ENCODE measurements at places on chromosomes 3 and 15.

GRCh38 chr3:46607603-46608028, 4.7 kb upstream of the FAM240A start:
- DNase-seq = no peak

- no peak for DNase-seq
Observed at GRCh38 chr15:71629781-71630474, 180.4 kb upstream of the NR2E3 start.

DNA sequence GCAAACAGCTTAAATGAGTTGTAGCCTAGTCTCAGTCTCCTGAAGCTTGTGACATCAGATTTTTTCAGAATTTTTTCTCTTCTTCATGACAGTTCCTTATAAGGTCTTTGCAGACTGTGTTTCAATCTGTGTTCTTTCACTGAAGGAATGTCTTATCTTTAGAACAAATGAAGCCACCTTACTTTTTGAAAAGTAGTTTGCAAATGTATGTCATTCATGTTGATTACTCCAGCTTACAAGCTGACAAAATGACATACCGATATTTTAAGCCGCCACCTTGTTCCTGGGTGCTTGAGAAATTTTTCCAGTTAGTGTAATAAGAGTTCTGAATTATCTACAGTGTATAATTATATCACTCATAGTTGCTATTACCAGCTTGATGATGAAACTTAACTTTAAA, 57.0 kb downstream of the ASTE1 start:
- DNase-seq = no peak

- peak; percentile 64 for DNase-seq
Observed at GRCh38 chr15:81296673-81297072, 27.3 kb downstream of the STARD5 start.

DNA sequence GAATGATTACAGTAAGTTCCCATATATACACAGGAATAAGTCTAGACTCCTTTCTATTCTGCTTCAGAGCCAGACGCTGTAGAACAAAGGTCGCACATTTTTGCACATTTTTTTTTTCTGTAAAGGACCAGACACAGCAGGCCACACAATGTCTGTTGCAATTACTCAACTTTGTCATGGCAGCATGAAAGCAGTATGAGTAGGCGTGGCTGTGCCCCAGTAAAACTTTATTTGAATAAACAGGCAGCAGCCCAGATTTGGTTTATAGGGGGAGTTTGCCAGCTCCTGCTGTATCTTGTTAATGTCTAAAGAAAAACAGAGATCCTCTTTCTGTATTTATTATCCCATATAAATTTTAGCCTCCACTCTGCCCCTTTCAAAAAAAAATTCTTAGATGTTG, 708.3 kb downstream of the FHIT start:
- DNase-seq = no peak

DNA sequence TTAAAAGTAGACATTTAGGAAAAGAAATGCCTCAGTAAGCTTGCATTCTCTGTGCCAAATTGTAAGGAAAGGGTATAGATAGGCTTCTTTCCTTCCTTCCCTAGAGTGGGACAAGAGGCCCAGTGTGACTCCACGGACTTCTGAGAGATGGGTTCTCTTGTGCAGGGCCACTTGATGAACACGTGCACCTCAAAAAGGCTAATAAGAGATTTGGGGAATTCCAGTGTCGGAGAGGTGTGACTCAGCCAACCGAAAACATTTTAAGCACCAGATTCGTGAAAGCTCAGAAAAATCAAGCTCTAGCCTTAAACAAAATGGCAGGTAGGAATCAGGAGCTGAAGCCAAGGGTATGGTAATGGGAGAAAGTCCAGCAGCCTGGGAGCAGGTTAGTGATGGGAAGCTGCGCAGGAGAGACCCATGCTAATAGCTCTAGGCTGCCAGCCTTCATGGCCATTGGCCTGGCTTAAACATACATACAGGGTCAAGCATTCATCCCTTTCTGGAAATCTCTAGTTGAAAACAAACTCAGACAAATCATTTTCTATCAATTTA, 56.2 kb downstream of the SV2B start:
- no peak for DNase-seq

DNA sequence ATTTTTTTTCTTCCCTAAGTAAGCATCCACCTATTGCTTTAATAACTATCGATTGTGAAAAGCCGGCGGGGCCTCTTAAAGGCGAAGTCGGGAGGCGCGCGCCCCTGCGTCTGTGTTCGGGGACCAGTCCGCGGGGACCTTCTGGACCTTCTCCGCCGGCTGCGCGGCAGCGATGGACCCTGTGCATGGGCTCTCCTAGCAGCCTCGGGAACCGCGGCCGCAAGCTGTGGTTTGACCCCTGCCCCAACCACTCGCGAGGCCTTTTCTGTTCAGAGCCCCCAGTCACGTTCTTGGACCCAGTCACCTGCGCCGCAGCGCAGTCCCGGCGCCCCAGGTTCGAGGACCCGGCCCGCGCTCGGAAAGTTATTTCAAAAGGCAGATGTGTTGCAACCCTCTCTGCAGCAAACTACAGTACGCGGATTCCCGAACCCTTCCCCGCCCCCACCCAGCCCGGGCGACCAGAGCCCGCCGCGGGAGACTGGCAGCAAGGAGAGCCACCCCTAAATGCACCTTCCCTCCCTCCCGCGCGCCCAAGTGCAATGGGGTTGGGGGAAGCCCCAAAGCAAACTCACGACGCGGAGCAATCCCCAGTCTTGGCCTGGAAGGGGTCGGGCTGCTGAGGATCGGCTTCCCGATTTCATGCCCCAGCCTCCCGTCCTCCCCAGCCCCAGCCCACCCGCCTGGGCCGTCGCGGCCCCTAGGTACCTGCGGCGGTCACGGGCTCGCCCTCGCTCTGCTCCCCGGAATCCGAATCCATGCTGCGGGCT, 684 bp downstream of the TNFAIP8L3 start:
- peak; percentile 72 for DNase-seq

DNA sequence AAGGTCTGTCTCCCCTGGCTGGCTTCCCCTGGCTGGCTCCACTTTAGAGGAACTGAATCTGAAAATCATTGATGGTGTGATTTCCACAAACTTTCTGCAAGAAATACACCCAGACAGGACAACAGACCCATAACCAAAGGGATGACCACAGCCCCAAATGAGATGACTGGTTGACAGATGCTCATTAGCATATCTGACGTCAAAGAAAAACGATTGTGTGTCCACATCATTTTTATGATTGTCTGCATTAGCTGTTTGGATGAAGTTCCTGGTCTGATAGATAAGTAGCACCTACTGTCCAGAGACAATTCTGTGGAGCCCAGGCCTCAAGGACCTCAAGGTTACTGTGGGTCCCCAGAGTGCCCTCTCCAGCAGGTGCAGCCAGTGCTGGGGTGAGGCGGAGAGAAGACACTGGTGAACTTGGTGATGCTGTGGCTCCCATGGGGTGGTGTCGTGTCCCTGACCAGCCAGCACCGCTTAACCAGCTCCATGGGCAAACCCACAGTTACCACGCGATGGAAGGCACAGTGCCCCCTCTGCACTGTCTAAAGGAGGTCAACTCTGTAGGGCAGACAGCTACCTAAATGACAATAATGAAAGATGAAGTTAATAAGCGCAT, 127.4 kb downstream of the NSMCE3 start:
- no peak for DNase-seq

DNA sequence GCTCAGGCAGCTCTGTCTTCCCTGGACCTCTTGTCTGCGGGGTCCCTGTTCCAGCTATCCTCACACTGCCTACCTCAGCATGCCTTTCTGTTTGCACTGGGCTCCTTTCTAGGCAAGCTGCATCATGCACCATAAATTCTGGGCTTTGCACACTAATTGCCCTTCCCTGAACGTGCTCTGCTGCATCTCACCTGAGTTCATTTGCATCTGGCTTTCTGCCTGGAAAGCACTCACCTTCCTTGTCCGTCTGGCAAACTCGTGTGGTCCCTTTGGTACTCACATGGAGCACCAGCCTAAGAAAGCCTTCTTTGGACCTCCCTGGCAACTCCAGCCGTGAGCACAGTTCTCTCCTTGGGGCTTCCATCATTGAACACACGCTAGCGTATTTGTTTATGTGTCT, 365.6 kb downstream of the SV2B start:
- no peak for DNase-seq

GRCh38 chr15:26901041-26901440, 34.2 kb downstream of the GABRA5 start:
- no peak for DNase-seq

GRCh38 chr15:82058517-82059204, 12.8 kb upstream of the MEX3B start:
- DNase-seq = no peak

GRCh38 chr15:66796343-66796742, 94.3 kb downstream of the SMAD6 start:
- no peak for DNase-seq

DNA sequence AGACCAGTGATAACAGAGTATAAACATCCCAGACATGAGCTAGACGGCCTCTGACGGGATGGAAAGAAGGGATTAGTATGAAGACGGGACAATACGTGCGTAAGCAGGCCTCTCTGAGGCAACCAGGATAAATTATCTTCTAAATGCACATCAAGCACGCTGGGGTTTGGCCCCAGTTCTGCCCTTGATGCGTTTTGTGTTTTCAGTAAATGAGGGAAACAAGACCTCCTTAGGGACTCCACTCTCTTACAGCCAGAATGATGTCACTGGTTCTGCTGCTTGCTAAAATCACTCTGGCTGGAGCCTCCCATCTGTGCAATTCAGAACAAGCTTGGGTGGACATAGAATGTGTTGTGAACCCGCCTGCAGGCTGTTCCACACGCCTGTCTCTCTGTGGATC, 156.0 kb upstream of the MCTP2 start:
- no peak for DNase-seq

- DNase-seq = peak; percentile 45
Observed at GRCh38 chr3:170180079-170180907, 1.2 kb downstream of the PHC3 start.

GRCh38 chr15:76206325-76206976, 104.8 kb downstream of the ETFA start:
- peak; percentile 16 for DNase-seq

- DNase-seq = no peak
Observed at GRCh38 chr3:81484520-81484919, 276.9 kb downstream of the GBE1 start.

GRCh38 chr3:133187870-133188379, 149.7 kb downstream of the TMEM108 start:
- DNase-seq = no peak

DNA sequence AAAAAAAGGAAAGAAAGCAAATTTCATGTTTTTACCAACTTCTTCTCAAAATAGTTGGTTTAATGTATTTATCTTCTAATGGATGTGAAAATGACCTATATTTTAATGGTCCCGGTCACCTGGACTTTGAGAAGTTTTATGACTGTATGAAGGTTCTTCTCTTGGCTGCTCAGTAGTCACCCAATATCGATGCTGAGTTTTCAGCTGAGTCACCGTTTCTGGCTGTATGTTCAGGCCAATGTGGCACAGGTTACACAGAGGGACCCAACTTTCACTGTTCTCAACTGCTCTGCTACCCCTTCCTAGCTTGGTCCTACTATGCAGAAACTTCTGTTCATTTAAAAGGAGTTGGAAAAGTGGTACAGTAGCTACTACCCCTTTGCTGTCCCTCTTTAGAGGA, 25.8 kb downstream of the VGLL3 start:
- no peak for DNase-seq

DNA sequence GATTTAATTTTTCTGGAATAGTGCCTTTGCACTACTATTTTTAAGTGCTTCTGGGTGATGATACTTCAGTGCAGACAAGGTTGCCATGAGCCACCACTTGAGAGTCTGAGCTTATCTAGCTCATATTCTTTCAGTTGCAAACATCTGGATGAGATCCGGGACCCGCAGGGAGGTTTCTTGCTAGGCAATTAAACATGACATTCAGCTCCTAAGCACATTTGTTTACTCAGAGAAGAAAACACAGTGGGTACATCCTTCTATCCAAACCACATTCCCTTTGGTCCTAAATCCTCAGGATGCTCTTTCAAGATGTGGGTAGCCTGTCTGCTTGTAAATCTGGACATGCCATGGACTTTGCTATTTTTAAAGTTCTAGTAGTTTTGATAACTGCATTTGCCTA, 12.0 kb downstream of the PLSCR1 start:
- DNase-seq = no peak

- no peak for DNase-seq
Observed at GRCh38 chr3:78434801-78435200, 1333.0 kb downstream of the ROBO1 start.

DNA sequence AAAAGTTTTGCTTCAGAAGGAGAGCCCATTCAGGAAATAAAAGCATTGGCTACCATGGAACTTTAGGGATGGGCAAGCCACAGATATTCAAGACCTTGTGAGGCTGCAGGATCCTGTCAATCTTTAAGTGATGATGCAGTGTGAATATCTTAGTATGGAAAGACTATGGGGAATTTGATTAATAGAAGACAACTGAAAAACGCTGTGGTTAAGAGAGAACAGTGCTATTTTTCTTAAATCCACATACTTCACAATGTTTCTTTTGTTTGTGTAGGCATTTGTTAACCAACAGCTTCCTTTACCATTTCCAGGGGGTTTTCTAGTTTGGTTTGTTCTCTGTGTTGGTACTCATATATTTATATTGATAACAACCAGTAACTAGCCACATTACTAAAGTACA, 90.3 kb downstream of the TMEM212 start:
- no peak for DNase-seq

- DNase-seq = no peak
Observed at GRCh38 chr3:108822123-108822897, at the start of gene TRAT1. Gene TRAT1 (plus strand): TSS chr3:108822786. CDS start chr3:108822928, 142 bp downstream.

GRCh38 chr15:42392309-42393024, 33.2 kb downstream of the CAPN3 start:
- no peak for DNase-seq

- peak; percentile 81 for DNase-seq
Observed at GRCh38 chr3:46558184-46559043, 7.7 kb downstream of the LRRC2 start.

- no peak for DNase-seq
Observed at GRCh38 chr15:26084771-26085170, 221.6 kb upstream of the ATP10A start.

DNA sequence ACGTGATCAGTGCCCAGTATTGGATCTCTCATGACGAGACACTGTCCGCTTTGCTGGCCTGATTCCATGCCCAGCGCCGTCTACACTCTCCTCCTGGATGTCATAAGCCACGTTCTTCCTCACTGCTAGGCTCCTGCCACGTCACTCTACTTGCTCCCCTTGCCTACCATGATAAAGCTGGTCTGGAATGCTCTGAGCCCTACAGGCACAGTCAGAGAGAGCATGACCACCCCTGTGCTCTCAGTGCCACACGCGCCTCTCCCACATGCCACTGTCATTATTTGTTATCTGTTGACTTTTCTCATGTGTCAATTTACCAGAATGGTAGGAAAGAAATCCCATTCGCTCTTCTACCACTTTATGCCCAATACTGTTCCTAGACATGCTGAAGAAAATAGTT, 148.6 kb downstream of the ANO10 start:
- no peak for DNase-seq

GRCh38 chr3:119669906-119670570, 7.2 kb downstream of the COX17 start:
- DNase-seq = no peak
